ENCODE measurements at places on chromosomes 2 and 18.
A peak's percentile ranks its signal among the peaks of the same experiment; 100 is the strongest.

- DNase-seq = no peak
These were observed 131.6 kb upstream of the DLGAP1 start for GRCh38 chr18:4586731-4587130.

DNA sequence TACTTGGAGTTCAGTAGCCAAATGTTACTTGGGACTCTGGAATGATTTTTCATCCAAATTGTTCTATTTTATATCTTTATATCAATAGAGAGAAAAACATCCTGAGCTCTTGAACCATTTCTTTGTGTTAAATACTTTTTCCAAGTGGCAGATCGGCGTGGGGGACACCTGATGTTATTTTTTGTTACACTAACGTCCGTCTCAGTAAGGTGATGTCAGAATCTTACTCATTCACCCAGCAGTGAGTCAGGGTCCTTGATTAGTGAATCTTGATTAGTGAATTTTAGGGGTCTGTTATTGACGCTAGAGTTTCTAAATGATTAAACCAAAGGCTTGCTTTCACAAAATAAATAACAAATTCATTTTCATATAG is 1.7 kb downstream of the MIB1 start:
- DNase-seq = no peak

GRCh38 chr2:112239862-112240261 is 15.0 kb downstream of the ZC3H8 start:
- DNase-seq = no peak

- DNase-seq = no peak
These were observed 51.7 kb downstream of the NOP58 start for GRCh38 chr2:202317080-202317857.

DNA sequence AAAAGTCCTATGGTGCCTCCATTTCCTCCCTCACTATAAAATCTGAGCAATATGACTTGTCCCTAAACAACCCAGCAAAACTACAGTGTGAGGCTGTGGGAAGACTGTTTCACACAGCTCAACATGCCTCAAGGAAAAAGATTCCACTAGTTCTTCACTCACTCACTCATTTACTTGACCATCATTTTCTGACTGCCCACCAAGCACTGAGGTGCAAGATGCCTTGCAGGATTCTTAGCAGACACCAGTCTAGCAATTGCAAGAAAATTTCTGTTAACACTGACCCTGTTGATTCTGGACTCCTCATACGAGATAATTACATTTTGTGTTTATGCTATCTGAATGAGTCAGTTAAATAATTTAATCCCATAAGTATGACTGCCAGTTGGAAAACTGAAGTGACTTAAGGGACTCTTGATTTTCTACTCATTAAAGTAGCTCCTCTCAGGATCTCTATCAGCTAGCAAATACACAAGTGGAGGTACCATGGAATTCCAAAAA is 51.9 kb upstream of the PCBP1 start:
- no peak for DNase-seq

DNA sequence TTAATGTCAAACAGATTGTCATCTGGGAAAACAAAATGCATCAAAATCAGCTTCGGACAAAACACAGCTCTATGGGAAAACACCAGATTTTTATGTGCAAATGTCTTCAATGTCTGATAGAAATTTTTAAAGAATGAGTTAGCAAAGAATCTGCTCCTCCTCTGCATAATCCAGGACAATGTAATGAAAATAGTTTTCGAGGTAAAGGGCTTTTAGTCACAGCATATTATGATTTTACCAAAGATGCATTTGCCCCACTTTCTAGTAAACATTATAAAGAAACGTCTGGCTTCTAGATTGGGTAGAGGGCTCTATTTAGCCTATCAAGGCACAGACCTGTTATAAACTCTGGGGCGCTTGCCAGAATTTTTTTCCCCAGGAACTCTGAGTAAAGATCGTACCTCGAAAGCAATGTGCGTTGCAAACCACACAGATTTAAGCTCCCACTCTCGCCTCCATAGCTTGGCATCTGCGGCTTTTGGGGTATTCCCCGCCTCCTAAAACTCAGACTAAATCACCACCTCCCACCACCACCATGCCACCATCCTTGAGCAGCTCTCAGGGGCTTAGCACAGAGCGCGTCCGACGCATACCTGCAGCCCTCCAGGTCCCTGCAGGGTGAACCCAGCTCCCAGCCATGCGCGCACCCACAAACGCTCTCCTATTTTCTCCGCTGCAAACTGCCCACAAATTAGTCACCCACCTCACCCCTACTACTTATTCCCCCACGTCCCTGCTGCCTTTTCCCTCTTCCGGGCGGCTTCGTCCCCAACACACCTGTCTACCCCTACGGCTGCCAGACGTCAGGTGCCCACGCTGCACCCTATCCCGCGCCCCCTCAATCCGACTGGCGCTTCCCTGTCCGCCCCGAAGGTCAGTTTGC is 829 bp downstream of the ACVR1C start:
- DNase-seq = peak; percentile 12

DNA sequence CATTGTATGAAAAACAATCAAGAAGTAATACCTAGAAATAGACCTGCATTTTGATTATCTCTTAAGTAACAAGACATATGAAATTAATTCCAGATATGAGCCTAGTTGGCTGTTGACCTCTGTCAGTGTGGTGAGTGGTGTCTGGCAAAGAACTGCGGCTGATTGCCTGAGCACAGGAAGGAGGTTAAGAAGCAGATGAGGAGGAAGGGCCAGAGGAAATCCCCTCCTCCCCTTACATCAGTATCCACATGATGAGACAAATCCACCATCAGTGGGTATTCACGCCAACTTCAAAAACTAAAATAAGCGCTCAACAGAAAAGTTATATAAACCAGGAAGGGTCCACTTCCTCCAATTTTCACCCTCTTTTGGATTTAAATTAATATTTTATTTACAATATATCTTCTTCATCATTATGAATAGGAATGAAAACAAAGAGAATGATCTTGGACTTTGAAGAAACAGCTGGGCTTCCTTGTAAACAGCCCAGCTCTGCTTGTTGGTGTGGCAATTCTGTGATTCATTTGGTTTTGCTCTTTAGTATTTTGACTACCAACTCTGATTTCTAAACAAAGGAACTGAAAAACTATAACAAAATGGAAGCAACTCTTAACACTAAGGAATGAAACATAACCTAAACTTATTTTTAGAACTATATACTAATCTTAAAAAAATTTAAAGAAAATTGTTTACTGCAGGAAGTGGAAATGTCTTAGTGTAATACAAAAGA is 27.3 kb downstream of the RFTN2 start:
- DNase-seq = no peak

- no peak for DNase-seq
These were observed 23.0 kb upstream of the TAF1B start for GRCh38 chr2:9820020-9820973.

DNA sequence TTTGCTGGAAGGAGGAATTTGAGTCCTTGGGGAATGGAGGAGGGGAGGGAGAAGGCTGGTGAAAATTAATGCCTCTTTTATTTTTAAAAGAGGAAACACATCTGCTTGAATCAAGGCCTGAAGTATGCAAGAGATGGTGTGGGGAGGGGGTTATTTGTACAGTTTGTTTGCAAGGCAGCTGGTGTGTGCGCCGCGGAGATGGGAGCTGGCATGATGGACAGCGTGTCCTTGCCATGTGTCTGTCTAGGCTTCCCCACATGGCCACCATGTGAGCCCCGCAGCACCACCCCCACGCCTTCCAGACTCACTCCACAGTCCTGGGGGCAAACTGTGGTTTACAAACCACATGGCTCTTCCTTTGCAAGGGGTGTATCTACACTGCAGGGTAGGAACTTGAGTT is 154.8 kb upstream of the APCDD1 start:
- DNase-seq = no peak

DNA sequence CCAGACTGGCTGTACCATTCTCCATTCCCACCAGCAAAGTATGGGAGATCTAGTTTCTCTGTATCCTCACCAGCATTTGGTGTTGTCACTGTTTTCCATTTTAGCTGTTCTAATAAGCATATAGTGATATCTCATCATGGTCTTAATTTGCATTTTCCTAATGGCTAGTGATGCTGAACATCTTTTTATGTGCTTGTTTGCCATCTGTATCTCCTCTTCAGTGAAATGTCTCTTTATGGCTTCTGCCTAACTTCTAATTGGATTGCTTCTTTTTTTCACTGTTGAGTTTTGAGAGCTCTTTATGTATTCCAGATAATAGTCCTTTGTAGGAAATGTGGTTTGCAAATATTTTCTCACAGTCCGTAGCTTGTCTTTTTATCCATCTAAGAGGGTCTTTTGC is 18.9 kb upstream of the BIN1 start:
- DNase-seq = no peak

- no peak for DNase-seq
These were observed 30.2 kb downstream of the RNMT start for GRCh38 chr18:13756671-13757070.

Measured in stimulated activated CD4-positive, alpha-beta T cell treated with anti-CD3 and anti-CD28 coated beads, TNF-alpha, amount 100 ng/mL, for 1 hour (primary cell).